ENCODE measurements at places on chromosomes 2 and 18. TPM values are rescaled to one million over a fixed set of nuclear protein-coding genes. Genes with fewer than 3 reads are reported as not detected.

The FAM124B gene
- total RNA-seq = under 0.01 TPM

The UGT1A5 gene
- total RNA-seq = not detected

The MAIP1 gene
- 18.7 TPM for total RNA-seq

The CDH2 gene
- 33.7 TPM for total RNA-seq

The HDLBP gene
- 1,715 TPM for total RNA-seq

The MYCN gene
- not detected for total RNA-seq

The CFC1 gene
- total RNA-seq = not detected

The IGFBP5 gene
- total RNA-seq = 928 TPM

The GKN2 gene
- total RNA-seq = not detected

The CNTNAP5 gene
- total RNA-seq = not detected

The NT5DC4 gene
- not detected for total RNA-seq

The KATNAL2 gene
- 3.6 TPM for total RNA-seq

The SERPINB3 gene
- not detected for total RNA-seq

The APCDD1 gene
- 0.09 TPM for total RNA-seq

The DNER gene
- 0.83 TPM for total RNA-seq

The MC4R gene
- total RNA-seq = not detected

The GPR45 gene
- total RNA-seq = not detected

The OTOS gene
- not detected for total RNA-seq

The SLC35F6 gene
- 30.4 TPM for total RNA-seq

The HK2 gene
- total RNA-seq = 91.0 TPM

The STAT4 gene
- 2.0 TPM for total RNA-seq

The GPR35 gene
- total RNA-seq = 0.74 TPM

The COLEC12 gene
- total RNA-seq = 79.5 TPM

The SERPINB11 gene
- total RNA-seq = not detected

The HOXD11 gene
- 0.14 TPM for total RNA-seq

The CDCA7 gene
- 0.43 TPM for total RNA-seq

The RNMT gene
- total RNA-seq = 16.6 TPM

The PTH2R gene
- total RNA-seq = under 0.01 TPM

The HRH4 gene
- total RNA-seq = under 0.01 TPM

The PXDN gene
- total RNA-seq = 356 TPM
